ENCODE measurements at places on chromosomes 7 and 10. TPM values are rescaled to one million over a fixed set of nuclear protein-coding genes. Genes with fewer than 3 reads are reported as not detected.

DNA sequence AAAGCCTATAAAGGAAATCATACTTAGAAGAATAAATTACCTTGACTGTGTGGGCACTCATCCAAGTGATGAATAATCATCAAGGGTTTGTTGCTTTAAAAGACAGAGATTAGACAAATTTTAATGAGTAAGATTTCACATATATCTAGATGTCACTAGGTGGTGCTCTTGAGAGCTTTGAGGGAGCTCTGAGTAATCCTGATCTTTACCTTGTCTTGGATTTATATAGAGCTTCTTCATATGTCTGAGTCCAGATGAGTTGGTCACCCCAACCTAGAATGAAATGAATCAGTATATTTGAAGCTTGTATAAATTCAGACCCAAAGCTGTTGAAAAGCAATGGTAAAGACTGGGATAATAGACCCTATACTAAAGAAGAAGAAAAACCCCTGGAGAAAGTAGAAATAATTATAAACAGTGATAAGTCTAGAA lies 3.7 kb downstream of the AGR2 start:
- DNase-seq: no peak

DNA sequence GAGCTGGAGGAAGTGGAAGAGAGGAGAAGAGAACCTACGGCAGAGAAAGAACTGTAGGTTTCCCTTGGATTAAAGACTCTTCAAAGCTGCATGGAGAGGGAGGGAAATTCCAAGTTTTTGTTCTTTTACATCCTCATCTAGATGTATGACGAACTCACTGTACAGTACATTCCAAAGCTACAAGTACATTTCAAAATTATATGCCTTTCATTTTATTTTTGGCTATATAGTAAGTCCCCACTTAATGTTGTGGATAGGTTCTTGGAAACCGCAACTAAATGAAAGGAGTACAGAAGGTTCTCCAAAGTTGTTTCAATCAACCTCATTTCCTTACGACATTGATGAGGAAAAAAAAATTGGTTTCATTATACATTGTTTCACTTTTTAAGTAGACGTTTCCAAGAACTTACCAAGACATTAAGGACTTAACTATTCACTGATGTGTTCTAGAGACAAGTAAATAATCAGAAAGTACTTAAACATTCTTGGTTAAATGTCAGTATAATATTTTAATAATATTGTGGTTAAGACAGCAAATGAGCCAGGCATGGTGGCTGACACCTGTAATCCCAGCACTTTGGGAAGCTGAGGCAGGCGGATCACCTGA lies 16.1 kb upstream of the JMJD1C start:
- DNase-seq: no peak

DNA sequence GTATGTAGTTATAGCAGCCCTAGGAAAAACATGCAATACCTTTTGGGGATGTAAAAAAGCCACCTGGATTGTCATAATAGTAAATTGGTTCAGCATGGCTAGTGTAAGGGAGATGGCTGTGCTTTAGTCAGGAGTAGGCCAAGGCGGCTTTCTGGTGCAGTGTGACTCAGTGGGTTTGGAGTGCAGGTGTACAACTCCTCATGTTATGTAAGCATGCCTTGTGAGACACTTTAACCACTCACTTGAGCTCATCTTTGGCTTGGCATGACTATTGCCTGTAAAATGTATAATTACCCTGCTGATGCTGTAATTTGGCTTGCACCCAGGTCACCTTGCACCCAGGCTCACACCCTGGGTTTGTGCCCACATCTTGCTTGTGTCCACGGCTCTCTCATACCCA lies 239.2 kb upstream of the GLI3 start:
- no peak for DNase-seq

GRCh38 chr10:11783558-11783865 lies 39.6 kb upstream of the PROSER2 start:
- DNase-seq: no peak

The LEP gene
- not detected for total RNA-seq
